ENCODE measurements at places on chromosomes 6 and 20.
A peak's percentile ranks its signal among the peaks of the same experiment; 100 is the strongest.

GRCh38 chr20:50277460-50278376, 87.1 kb downstream of the CEBPB start:
- DNase-seq: no peak

DNA sequence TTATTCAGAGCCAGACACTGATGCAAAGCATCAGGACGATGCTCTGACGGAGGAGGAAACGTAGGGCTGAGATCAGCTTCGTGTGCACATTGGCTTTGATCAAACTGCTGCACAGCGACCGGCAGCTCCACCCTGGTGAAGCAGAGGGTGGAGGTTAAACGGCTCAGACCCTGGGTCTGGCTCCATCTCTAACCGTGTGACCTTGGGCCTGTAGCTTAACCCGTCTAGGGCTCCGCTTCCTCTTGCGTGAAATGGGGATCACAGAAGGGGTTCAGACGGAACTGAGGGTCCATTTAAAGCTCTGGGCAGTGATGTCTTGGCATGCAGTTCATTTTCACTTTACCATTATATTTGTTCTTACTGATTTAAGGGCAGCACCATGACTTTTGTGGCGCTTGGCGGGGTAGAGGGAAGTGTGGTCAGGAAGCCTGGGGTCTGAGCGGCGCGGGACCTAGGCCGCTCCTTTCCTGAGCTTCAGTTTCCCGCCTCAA, 644 bp downstream of the RBL1 start:
- no peak for DNase-seq

DNA sequence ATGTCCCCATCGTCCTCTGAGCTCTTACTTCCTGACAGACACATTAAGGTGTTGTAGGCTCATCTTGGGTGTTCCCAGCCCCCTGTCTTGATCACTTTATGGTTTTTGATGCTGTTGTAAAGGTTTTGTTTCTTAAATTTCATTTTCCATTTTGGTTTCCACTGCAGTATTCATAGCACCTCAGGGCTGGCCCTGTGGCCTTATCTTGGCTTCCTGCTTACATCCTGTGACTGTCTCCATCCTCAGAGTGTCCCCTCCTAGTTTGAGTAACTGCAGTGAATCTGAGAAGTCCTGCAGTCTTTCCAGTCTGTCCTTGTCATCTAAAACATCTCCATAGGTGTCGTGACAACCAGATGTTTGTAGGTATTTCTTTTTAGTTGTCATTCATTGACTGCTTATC, 50.9 kb downstream of the JARID2 start:
- DNase-seq: no peak

- DNase-seq: no peak
Observed at GRCh38 chr6:92043777-92044176, 1375.6 kb downstream of the EPHA7 start.

DNA sequence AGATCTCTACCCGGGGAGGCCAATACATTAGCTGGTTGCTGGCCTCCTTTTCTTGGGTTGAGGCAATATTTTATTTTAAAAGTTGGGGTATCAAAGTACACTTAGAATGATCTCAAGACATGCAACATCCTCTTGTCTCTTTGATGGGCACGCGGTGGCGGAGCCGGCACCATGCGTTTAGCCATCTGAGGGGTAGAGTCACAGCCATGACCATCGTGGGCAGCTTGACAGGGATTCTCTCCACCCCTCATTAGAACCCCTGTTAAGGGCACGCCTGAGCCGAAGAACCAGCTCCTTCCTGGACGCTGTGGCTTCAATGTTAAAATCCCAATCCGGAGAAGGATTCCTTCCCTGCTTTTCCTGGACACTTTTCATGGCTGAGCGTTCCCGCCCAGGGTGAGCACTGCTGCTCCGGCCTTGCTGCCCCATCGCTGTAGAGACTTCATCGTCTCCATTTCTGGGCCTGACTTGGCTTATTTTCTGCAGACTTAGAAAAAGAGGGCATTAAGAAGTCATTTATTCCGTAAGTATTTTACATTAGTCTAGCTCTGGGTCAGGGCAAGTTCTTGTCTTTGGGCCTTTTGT, 142.7 kb upstream of the CDH4 start:
- DNase-seq: no peak

- no peak for DNase-seq
Observed at GRCh38 chr20:19510611-19511010, 247.4 kb upstream of the RIN2 start.

- no peak for DNase-seq
Observed at GRCh38 chr6:6037179-6037578, 30.5 kb upstream of the NRN1 start.

GRCh38 chr20:64038565-64039292, 2.7 kb downstream of the C20orf204 start:
- peak; percentile 92 for DNase-seq

- no peak for DNase-seq
Observed at GRCh38 chr6:152669895-152670294, 27.8 kb upstream of the MYCT1 start.

GRCh38 chr6:38435330-38435729, 204.4 kb downstream of the BTBD9 start:
- no peak for DNase-seq

DNA sequence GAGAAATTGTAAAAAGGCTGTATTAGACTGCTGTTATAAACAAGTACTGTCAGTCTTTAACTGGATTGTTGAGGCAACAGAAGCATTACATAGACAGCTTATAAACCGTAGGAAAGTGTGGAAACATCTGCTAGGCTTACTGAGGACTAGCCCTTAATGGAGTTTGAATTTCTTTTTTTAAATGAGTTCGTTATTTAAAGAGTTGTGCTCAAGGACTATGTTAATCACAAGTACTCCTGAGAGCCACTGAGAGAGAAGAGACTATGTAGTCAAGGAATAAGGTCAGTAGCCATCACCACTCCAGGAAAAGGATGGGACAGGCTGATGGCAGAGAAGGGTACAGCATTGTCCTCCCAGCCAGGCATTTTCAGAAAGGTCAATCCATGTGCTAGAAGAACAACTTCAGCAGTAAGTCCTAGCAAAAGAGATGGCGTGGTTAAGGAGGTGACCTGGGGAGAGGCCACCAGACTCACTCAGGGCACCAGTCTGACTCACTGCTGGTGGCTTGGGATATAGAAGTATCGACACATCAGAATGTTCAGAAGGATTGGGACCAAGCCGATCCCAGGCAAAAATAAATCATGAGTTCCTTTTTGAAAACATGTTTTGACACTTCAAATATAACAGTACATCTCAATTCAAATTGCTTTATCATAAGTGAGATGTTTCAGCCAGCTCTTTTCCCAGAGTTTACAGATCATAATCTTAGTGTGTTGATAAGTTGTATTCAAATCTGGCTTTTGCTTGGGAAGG, 6.4 kb downstream of the RPS12 start:
- DNase-seq: no peak
